Ammon's horn (tissue), 1 donor: ENCODE measurements at places on chromosomes 4 and X.

DNA sequence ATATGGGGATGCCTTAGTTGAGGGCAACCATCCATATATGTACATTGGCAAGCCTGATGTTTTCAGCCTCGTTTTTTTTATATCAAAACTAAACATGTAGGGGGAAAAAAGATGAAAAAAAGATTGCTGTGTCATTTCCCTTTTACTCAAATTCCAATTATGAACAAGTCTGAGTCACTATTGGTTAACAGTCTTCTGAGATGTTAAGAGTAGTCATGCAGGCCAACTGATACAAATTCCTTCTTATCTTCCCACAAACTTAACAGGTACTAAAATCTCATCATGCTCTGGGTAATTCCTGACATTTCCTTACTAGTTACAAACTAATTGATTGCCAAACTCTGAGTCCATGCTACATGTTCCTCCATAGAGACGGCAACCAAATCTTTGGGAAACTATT lies 222.1 kb downstream of the FRMPD4 start:
- no peak for DNase-seq

DNA sequence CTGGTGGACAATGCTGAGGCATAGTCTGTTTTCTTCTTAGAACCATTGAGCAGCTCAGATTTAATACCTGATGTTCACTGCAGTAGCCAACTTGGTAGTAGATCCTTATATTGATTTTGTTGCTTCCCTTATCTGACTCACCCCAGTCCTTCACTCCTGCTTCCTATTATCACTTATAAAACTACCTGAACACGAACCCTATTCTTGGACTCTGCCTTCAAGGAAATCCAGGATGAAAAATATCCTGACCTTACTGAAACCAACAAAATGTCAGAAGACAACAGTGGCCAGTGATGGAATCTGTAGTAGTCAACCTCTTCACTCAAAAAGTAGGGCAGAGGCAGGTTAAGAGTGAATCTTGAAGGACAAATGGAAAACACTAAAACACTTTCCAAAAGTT lies 98.1 kb downstream of the CPEB2 start:
- no peak for DNase-seq

DNA sequence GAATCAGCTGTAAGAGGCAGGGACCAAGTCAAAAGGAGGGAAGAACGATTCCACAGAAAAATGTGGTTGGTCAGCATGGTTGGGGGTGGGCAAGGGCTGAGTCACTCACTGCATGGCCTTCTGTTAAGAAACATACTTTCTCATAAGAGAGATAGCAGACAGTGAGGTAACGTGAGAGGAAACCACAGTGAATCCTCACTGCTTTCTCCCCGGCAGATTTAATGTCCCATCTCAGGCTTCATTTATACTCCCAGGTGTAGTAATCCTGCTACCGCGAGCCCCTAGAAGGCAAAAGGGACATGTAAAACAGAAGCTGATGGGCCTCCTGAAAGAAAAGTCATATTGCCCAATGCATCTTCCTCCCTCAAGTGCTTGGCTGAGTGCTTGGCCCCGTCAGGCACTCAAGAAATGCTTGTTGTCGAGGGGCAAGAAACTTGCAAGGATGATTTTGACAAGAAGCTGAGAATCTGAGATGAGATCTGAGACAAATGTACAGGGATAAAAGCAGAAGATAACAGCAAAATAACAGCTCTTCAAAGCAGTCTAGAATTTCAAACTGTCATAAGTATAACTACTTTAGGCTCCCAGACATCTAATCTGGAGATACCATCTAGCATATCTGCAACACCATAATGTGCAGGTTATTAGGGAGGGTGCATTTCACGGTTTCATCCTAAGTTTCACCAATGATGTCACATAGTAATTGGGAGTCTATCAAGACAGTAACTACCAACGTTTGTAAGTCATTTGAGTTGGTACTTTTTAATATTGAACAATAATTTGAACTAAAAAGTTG lies 40.2 kb downstream of the SH3KBP1 start:
- no peak for DNase-seq

DNA sequence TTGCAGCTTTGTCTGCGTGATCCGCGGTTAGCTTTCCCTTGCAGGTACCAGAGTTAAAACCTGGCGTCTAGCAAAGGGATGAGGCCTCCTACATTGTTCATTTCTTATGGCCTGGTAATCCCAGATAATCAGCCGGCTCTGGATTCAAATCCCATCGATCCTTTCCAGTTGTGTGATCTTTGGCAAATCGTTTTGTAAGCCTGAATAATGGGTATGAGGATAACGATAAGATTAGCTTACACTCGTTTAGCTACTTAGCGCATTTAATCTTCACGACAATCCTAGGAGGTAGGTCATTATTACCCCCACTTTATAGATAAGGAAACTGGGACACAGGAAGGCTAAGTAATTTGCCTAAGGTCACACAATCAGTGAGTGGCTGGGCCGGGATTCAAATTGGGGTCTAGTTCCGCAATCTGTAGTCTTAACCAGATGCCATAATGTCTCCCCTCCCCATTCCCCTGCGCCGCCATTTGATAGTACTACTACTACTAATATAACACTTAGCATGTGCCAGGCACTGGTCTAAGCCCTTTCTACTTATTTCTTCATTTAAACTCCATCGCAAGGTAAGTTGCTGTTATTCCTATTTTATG lies 1.7 kb upstream of the UBA1 start:
- no peak for DNase-seq

- peak; percentile 59 for DNase-seq
Measured at GRCh38 chr4:88219099-88219498, 60.7 kb upstream of the ABCG2 start.

GRCh38 chr4:71338846-71339593 lies at the start of gene SLC4A4:
Gene SLC4A4, plus strand, starts transcription at chr4:71339020.
- no peak for DNase-seq

- DNase-seq: no peak
Measured at GRCh38 chr4:161948026-161948770, 215.6 kb downstream of the FSTL5 start.

DNA sequence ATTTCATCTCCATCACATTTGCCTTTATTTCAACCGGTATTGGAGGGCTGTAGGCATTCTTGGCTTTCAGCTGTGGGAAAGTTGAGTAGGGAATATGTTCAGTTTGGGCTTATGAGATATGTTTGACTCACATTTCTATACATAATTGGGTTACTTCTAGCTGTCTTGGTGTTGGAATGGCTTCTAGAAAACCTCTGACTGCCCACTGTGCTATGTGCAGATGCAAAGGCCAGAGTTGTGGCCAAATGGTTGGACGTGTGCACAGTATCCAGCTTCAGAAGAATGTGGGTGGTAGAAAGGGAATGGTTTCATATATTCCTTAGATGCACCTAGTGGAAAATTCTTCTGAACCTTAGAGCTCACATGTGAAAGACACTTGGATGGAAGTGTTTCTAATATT lies 92.6 kb upstream of the H2AZ1 start:
- no peak for DNase-seq

DNA sequence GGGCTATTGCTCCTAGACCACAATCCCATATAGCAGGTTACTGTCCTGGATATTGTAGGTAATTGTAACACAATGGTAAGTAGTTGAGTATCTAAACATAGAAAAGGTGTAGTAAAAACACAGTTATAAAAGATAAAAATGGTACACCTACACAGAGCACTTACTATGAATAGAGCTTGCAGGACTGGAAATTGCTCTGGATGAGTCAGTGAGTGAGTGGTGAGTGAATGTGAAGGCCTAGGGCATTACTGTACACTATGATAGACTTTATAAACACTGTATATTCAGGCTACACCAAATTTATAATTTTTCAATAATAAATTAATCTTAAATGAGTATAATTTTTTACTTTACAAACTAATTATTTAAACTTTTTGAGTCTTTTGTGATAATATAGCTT lies 425.7 kb downstream of the PABPC4L start:
- DNase-seq: no peak

DNA sequence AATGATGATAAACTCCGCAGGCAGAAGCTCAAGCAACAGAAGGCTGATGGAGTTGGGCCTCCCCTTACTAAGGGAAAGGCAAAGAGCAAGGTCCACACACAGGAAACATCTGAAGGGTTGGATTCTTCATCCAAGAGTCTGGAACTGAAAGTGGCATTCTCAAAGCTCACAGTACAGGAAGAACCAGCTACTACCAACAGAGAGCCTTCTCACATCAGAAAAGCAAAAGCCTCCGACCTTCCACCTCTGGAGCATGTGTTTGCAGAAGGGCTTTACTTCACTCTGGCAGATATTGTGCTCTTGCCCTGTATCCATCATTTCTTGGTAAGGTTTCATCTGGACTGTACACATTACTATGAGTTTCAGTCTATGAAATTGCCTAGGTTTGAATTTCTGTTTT lies 10.6 kb downstream of the GSTCD start:
- no peak for DNase-seq

DNA sequence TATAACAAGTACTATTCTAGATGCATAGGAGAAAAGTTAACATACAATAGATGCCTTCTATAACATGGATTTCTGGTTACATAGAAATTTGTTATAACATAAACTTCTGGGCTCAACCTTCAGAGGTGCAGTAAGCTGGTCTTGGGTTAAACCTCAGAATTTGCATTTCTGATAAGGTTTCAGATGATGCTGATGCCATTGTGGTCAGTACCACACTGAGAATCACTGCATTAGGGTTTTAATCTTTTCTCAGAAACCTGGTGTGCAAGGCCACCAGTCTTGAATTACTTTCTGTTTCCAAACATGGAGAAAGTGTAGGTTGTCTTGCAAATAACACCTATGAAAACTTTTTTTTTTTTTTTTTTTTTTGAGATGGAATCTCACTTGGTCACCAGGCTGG lies 146.2 kb downstream of the SPOCK3 start:
- no peak for DNase-seq

DNA sequence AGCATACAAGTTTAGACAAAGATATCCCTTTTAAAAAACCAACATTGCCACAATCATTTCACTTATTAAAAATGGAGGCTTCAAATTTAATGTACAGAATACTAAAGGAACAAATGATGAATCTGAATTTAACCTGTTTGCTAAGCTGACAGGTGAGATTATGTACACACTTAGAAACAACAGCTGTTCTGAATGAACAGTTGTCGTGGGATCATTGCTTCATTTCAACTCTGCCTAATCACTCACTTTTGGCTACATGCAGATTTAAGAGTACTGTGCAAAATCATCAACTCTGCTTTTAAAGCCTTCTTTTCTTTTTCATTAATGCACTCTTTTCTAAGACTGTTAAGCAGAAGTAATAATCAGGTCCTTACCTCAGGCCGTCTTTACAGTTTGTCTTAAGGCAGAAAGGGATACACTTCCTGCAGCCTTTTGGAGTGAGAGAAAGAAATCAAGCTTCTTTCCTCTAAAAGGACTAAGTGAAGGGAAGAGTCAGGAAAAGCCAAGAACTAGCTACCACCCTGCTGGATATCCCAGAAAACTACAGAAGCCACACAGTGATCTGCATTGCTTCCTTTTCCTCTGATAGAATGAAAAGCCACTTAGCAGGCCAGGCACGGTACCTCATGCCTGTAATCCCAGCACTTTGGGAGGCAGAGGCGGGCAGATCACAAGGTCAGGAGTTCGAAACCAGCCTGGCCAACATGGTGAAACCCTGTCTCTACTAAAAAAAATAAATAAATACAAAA lies 54.7 kb upstream of the NPNT start:
- no peak for DNase-seq

DNA sequence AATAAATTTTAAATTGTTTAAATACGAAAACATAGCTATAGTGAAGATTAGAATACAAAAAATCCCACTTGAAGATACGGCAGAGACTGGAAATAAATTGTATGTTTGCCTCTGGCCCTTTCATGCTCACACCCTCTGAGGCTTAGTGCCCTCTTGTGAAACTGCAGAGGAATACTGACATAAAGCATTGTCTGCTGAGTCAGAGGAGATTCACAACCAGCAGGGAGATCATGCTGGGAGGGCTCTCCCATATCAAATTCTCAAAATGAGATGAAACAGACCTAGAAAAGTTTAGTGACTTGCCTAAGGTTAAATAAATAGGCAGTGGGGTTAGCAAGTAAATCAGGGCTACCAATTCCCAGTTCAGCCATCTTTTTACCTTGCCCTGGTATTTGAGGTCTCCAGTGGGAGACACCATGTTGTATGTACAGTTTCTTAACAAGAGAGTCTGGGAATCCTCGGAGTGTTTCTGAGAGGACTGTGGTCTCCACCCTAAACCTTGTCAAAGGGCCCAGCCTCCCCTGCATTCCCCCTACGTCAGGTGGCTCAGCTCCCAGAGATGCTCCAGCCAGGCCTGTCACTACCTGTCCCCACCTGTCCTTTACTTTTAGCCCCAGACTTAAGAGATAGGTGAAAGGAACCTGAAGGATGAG lies 581.4 kb upstream of the DIPK2B start:
- DNase-seq: peak; percentile 38

DNA sequence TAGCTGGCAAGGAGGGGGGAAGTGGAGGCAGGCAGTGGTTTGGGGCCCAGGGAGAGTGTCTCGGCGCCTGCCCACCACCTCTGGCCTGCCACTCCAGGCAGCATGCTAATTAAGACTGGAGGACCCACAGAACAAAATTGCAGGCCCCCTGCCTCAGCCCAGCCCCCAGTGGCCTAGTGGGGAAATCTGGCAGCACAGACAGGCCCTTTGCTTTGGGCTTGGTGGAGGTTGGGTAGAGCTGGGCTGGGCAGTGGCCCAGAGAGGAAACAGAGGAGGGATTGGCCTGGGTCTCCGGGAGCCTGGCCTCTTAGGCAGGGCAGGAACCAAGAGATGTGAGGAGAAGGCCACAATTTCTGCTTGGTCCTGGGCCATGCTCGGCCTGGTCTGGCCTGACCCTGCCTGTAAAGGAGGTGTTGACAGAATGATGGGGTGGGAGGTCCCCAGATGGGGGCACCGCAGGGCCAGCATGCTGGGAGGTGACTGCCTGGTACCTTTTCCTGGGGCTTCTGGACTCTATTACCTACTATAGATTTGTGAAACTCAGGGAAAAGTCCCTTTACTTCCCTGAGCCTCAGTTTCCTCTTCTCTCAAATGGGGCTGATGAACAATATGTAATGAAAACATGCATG lies 92.4 kb upstream of the PJA1 start:
- peak; percentile 7 for DNase-seq

- DNase-seq: no peak
Measured at GRCh38 chr4:152132776-152133175, 372.0 kb upstream of the GATB start.

GRCh38 chr4:3851211-3851610 lies 85.0 kb downstream of the ADRA2C start:
- DNase-seq: no peak

- DNase-seq: no peak
Measured at GRCh38 chr4:48944252-48944651, 37.7 kb upstream of the OCIAD2 start.

GRCh38 chrX:147953976-147954375 lies 27.2 kb upstream of the FMR1NB start:
- no peak for DNase-seq

GRCh38 chr4:95362906-95363558 lies 185.7 kb downstream of the UNC5C start:
- peak; percentile 58 for DNase-seq
